ENCODE measurements at places on chromosomes 11 and 22. TPM values are rescaled to one million over a fixed set of nuclear protein-coding genes. Genes with fewer than 3 reads are reported as not detected.

GRM5 gene
- 0.26 TPM for total RNA-seq

DNA sequence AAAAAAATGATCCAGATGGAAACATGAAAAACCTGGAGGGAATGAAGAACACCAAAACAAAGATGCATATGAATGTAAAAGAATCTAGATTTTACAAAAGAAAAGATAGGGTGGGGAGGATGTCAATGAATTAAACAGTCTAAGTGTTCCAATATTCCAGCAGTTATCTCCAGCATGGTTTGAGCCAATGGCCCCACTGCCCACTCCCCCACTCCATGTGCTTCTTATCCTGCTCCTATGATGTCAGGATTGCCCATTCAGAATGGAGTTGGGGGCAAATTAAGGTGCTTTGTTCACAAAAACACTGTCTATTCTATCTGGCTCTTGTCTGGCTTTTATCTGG is 1.2 kb upstream of the OR52K1 start:
- DNase-seq = no peak

DNA sequence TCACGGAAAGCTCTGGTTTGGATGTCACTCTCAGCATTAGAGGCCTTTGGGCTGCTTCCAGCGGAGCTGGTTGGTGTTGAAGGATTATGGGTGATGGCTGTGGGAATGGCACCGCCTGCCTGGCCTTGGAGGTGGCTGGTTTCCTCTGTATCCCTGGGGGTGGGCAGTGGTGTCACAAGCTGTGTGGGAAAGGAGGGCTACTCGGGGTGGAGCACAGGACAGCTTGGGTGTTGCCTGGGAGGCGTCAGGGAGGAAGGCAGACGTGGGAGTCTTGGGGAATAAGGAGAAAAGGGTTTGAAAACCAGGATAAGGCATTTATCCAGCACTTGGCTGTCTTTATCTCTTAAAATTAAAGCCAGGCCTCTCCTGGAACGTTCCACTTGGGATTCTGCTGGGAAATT is 71.8 kb downstream of the ADAMTS15 start:
- no peak for DNase-seq

- no peak for DNase-seq
These were observed 29.0 kb upstream of the CREB3L1 start for GRCh38 chr11:46248289-46249102.
